ENCODE measurements at places on chromosomes 2 and 18. TPM values are rescaled to one million over a fixed set of nuclear protein-coding genes. Genes with fewer than 3 reads are reported as not detected.

Gene CAPN13
- 0.44 TPM for total RNA-seq

DNA sequence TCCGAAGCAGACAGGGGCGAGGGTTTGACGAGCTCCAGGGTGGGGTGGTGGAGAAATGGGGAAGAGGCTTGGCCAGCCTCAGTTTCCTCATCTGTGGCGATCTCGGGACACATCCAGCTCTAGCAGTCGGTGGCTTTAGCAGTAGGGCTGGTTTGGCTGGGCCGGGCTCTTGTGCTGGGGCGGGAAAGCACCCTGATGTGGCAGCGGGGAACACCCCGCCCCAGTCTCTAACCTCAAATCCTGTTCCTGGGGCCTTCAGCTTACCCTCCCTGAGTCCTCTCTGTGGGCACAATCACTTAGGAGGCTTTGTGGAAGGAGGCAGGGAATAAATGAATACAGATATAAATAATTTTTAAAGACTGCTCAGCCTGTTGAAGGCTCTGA lies 26.5 kb upstream of the MCFD2 start:
- peak overlapping the region; percentile 98 for H3K4me3 ChIP-seq
- H3K27me3 ChIP-seq: peaks cover 10% of the 10 kb centered on the region
- peak overlapping the region; percentile 15 for H3K27ac ChIP-seq
- H3K36me3 ChIP-seq: peaks cover 9% of the 10 kb centered on the region
- peaks cover 7% of the 10 kb centered on the region for H3K4me1 ChIP-seq
- no peak for DNase-seq

DNA sequence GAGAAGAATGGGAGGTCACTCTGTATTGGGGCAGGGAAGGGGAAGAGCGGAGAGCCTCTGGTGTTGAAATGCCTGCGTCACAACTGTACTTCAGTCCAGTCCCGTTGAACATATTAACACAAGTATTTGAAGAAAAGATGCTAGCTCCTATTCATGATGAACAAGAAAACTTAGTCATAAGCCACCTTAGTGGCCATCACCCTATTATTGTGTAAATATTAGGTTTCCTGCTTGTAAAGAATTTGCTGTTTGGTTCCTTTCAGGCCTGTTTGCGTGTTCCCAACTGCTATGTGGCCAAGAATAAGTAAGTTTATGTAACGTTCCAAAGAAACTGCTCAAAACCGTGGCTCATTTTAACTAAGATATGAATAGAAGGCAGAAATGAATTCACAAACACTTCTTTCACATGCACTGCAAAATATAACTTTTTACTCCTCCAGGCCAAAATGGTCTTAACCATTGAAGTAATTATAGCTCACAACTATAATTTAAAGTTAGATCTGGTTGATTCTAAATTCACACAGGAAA lies 204.3 kb downstream of the ZNF385B start:
- H3K27ac ChIP-seq: no peak overlapping the region
- DNase-seq: no peak
- no peaks in the 10 kb centered on the region for H3K27me3 ChIP-seq
- no peak overlapping the region for H3K4me3 ChIP-seq

- no peak overlapping the region for H3K4me3 ChIP-seq
- peaks cover 6% of the 10 kb centered on the region for H3K27me3 ChIP-seq
- no peak for DNase-seq
- peaks cover 17% of the 10 kb centered on the region for H3K4me1 ChIP-seq
- no peak overlapping the region for H3K27ac ChIP-seq
- H3K36me3 ChIP-seq: no peaks in the 10 kb centered on the region
Measured at GRCh38 chr2:60365556-60365955, 187.9 kb downstream of the BCL11A start.

DNA sequence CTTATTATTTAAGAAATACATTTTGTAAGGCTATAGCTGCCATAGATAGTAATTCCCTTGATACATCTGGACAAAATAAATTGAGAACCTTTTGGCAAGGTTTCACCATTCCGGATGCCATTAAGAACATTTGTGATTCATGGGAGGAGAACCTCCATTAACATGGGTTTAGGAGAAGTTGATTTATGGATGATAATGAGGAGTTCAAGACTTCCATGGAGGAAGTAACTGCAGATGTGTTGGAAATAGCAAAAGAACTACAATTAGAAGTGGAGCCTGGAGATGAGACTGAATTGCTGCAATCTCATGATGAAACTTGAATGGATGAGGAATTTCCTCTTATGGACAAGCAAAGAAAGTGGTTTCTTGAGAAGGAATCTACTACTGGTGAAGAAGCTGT lies 17.3 kb downstream of the PHLPP1 start:
- H3K27ac ChIP-seq: no peak overlapping the region
- H3K4me1 ChIP-seq: peaks cover 23% of the 10 kb centered on the region
- peaks cover 13% of the 10 kb centered on the region for H3K36me3 ChIP-seq
- DNase-seq: no peak
- no peak overlapping the region for H3K4me3 ChIP-seq
